ENCODE measurements at places on chromosomes 11 and 22.

- DNase-seq: no peak
Measured at GRCh38 chr11:44421090-44421675, 111.2 kb upstream of the ALX4 start.

- DNase-seq: no peak
Measured at GRCh38 chr11:61138935-61139334, 22.3 kb downstream of the VPS37C start.

GRCh38 chr11:117618982-117619355 is 178.0 kb downstream of the DSCAML1 start:
- DNase-seq: no peak

DNA sequence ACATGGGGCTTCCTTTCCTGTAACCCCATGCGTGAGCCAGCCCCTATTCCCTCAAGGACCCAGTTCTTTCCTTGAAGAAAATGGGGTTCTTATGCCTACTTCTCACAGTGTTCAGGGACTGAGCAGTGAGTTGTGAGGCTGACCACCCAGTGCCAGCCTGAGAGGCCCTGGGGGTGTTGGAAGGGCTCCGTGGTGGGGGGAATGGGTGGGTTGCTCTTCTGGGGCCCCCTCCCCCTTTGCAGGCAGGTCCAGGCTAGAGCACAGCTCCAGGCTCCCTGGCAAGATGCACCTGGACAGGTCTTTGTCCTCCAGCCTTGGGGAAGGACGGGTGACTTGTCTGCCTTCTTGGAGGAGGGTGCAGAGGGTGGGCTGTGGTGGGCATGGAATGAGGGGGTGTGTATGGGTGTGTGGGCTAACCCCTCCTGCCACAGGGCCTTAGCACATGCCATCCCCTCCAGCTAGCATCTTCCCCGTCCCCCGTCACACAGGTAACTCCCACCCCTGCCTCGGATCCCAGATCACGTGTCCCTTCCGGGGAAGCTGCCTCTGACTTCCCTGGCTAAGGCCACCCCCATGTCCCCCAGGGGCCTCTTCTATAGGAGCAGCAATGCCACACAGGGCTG is 64.6 kb downstream of the MYEOV start:
- no peak for DNase-seq

GRCh38 chr11:115653926-115654325 is 149.7 kb upstream of the CADM1 start:
- DNase-seq: no peak

DNA sequence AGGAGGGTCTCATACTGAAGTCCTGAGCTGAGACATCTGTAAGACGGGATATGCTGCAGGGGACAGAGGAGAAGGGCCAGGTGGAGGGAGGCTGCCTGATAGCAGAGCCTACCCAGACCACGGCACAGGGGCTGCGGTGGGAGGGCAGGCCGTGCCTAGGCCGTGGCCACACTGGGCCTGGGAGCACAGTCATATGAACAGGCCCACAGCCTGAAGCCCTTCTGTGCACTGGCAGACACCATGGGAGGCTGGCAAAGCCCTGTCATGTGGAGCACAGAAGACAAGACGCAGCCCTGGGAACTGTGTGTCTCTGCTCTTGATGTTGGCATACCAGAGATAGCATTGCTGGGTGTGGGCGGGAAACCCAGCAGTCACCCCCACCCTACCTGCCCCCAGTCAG is 3.3 kb downstream of the SPATA19 start:
- no peak for DNase-seq

DNA sequence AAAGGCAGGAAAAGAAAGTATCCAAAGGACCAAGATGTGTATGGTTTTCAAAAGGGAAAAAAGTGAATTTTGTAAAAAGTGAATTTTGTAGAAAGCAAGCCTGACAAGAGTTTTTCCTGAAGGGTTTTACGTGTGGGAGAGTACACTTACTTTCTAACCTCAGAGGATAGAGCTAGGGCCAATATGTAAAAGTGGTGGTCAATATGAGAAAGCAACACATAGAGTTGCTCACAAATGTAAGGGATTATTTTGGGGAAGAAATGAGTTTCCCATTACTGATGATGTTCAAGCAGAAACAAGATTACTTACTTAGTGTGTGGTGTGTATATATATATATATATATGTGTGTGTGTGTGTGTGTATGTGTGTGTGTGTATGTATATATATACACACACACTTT is 162.5 kb downstream of the SWAP70 start:
- DNase-seq: no peak

DNA sequence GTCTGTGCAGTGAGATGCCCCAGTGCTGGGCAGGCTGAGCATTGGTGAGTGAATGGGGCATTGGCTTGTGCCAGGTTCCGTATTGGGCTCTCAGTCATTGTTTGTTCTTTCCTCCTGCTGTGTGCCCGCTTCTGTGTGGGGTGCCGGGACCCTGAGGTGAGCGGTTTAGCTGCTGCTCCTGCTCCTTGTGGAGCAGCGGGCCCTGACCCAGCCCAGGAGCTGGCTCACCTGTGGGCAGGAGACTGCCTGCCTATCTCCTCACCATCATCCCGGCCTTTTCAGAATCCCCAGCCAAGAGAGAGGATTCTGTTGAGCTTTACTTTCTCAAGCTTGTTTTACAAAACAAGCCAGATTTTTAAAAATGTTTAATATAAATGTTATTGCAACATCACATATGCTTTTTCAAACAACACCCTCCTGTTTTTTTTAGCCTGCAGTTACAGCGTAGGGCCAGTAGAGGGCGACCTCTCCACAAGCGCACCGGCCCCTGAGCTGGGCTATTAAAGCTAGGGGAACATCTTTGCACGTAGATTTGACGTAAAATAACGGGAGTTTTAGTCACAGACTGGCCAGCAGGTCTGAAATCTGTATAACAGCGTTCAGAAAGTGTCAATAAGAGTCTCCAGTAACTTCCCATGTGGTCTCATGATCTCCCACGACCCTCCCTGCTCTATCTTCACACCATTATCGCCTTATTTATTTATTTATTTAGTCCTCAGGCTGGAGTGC is 25.1 kb upstream of the RELT start:
- DNase-seq: no peak

DNA sequence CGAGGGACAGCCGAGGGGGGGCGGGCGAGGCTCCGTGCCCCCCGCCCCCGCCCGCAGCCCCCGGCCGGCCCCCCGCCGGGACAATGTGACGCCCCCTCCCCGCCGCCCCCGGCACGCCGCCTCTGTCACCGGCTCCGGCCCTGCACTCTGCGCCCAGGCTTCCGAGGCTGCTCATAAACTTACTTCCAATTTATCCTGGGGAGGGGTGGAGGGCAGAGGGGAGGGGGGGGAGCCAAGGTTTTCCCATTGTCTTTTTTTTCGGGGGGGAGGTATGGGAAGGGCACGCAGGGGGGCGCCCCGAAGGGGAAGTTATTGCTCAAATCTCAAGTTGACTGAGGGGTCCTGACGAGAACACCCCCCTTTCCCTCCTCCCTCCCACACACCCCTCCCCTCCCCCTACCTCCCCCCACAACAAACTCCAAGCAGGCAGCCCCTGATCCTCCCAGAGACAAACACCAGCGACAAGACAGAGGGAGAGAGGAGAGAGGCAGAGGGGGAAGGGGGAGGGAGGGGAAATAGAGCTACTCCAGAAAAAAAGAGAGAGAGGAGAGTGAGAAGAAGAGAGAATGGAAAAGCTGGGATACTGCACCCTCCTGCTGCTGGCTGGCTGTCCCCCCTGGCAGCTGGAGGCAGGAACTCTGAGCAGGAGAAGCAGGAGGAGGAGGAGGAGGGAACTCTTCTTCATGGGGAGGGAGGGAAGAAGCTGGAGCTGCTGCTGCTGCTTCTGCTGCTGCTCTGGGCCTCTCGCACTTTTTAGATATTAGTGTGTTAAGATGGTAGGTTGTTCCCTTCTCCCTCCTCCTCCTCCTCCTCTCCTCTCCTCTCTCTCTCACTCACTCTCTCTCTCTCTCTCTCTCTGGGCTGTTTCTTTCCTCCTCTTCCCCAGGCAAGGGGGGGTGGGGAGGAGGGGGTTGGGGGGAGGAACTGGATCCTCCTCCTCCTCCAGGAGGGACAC is 631 bp downstream of the PHF21A start:
- DNase-seq: no peak

GRCh38 chr22:38882972-38883622 is 11.1 kb upstream of the CBX6 start:
- DNase-seq: no peak

DNA sequence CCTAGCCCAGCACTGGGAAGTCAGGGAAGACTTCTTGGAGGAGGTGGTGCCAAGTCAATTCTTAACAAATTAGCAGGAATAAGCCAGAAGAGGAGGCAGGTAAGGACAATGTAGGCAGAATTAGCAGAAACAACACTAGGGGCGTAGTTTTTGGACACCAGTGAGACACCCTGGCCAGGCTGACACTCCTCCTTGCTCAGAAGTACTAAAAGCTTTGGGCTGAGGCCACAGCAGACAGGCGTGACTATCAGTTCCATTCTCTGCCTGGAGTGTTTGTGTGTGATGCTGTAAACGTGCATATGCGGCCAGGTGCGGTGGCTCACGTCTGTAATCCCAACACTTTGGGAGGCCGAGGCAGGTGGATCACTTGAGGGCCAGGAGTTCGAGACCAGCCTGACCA is 36.0 kb downstream of the PHF21B start:
- no peak for DNase-seq

- DNase-seq: no peak
Measured at GRCh38 chr11:133122256-133122655, 410.0 kb downstream of the OPCML start.

GRCh38 chr11:113470233-113470632 is 5.0 kb downstream of the DRD2 start:
- DNase-seq: no peak

- no peak for DNase-seq
Measured at GRCh38 chr22:48489551-48490499, 1337.8 kb downstream of the BRD1 start.

DNA sequence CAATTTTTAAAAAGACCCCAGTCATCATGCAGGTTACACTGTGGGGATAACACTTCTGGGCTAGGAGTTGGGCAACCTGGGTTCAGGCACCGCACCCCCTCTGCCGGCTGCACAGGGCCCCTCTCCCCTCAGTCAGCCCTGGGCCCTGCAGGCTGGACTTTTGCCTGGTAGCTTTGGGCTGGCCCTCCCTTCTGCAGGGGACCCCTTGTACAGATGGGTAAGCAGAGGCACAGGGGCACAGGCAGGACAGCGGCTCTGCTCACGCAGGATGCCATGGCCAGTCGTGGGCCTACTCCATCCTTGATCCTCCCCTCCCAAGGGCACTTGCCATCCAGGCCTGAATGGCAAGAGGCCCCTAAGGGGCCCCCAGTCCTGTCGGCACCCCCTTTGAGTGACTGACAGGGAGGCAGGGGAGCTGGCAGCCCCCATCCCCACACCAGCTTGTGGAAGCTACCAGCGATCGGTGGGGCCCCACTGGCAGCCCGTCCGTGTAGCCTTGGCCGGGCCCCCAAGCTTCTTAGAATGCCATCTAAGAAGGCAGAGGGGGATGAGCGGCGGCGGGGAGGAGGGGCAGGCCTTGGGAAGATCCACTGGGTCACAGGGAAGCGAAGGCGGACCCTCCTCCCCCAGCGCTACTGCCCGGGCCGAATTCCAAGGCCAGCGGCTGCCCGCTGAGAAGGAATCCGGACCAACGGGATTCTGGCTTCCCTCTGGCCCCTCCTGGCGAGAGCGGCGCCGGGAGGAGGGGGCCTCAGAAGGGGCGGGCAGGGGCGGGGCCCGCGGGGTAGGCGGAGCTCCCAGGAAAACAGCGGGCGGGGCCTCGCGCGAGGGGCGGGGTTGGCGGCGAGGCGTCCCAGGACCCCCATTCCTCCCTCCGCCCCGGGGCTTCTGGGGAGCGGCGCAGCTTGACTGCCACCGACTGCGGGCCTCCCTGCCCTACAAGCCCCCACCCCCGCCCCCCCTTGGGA is 6.8 kb upstream of the CHKA start:
- DNase-seq: no peak

GRCh38 chr11:126871792-126872191 is 128.8 kb downstream of the KIRREL3 start:
- DNase-seq: no peak

GRCh38 chr22:24695561-24696511 is 78.7 kb downstream of the PIWIL3 start:
- DNase-seq: no peak

- no peak for DNase-seq
Measured at GRCh38 chr11:46050662-46051061, 70.6 kb downstream of the PHF21A start.

GRCh38 chr22:42805016-42805997 is 51.8 kb downstream of the ARFGAP3 start:
- no peak for DNase-seq

DNA sequence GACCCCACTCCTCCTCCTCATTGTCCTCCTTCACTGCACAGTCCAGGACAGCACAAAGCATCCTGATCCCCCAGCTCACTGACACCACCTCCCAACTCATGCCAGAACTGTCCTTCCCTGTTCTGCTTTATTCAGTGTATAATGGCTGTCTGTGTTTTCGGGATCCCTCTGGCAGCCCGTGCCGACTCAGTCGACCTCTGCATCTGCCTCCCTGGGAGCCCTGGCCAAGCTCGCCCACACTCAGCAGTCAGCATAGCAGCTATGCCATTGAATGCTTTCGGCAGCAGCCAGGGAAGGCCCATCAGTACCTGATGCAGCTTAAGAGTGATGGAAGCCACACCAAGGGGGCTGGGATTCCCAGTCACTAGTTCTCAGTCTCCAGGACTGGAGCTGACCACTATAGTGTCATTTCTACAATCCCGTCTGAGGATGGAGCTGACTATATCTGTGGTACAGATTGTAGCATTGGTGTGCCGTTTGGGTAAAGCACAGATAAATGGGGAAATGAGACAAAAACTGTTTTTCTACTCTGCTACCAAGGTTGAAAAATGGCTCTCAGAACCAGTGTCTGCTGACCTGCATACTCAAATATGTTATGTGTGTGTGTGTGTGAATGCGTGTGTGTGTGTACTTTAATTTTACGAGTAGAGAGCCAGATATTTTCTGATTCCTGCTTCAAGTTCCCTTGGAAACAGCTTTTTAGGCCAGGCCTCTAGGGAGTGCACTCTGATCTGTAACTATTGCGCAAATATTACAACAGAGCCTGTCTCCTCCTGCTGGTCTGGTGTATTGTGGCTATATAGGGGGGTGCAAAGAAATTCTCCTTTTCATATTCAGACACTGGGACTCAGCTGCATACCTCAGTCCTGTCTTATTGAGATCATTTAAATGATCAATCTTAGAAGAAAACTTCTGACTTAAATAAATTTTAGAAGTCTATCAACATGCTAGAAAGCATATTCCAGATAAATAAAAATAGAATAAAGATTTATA is 78.8 kb upstream of the TOP3B start:
- DNase-seq: no peak

DNA sequence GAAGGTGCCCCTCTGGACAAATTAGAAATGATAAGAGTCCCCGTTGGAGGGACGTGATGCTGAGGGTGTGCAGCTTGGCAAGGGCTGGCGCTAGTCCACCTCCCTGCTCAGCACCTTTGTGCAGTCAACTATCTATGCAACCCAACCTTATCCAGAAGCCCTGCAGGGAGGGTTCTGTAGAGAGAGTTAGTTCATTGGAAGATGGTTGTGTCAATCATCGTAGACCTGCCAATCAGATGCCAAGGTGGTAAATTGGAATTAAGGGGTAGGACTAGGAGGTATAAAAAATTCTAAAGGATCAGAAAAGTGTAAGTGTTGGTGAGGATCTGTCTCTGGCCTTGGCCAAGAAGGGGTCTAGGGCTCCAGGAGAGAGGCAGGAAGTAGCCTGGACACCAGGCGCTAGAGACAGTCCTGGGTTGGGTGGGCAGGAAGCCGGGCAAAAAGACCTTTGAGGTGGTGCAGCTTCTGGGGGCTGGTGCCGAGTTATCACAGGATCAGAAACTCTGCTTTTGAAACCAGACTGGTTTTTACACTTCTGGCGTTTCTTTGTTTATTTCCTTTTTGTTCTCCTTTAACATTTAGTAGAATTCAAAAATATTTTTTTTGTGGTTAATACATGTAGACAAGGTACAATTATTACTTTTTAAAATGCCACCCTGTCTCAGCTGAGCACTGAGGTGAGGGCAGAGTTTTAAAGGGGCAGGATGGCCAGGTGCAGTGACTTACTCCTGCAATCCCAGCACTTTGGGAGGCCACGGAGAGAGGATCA is 1.6 kb downstream of the C1QTNF6 start:
- no peak for DNase-seq

All from NCI-H1048 (cell line).